ENCODE measurements at places on chromosomes 5 and 9.

GRCh38 chr9:129146441-129146941, 31.6 kb downstream of the IER5L start:
- no peak for DNase-seq

DNA sequence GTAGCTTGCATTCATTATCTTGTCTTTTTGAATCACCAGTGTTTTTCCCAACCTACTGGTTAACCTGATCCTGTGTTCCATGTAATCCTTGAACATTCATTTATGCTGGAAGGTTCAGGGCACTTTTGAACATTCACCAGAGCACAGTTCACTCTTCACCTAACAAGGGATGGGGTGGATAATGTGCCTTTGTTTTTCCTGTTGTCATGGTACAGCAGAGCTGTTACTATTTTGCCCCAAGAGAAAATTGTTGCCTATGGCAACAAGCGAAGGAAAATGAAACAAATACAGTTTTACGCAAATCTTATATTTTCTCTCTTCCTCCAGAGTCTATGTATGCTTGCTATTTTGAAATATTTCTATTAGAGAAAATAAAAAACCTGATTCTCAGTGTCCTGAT, 60.3 kb upstream of the RIOK2 start:
- DNase-seq = no peak

GRCh38 chr9:128361986-128362646, 9.1 kb upstream of the URM1 start:
- DNase-seq = peak; percentile 24

DNA sequence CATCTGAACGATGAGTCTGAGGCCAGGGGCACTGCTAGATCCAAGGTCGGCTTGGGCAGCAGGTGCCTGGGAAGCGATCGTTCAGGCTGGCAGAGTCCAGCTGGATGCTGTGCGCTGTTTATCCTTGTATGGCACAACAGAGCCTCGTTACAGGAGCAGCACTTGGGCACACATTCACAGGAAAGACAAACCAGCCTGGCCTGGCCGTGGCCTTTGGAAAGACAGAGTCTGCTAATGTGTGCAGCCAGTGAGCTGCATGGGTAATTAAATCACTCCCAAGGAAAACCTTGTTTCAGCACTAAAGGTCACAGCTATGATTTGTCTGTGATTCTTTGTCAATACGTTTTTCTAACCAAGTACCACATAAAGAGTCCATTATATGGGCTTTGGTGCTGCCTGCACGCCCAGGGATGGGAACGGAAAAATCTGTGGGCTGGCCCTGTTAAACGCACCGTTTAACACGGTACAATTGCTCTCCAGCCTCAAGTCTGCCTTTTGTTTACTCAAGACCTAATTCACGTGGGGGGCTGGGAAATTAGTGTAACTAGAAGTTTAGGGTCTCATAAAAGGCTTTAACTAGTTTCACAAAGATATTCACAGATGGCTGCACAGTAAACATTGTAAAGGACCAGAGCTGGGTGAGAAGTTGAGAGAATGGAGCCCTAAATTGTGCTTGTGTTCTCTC, 509.3 kb downstream of the KDM4C start:
- DNase-seq = no peak

DNA sequence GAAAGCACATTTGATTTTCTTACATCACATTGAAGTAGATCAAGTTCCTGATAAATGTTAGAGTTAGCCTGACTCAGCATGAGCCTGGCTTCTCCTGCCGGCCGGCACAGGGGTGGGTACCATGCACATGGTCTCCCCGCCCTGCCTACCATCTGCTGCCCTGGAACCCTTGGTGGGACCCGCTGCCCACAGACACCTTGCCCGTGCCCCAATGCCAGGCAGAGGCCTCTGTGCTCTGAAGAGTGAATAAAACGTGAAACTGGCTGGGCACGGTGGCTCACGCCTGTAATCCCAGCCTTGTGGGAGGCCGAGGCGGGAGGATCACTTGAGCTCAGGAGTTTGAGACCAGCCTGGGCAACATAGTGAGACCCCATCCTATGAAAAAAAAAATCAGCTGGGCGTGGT, 17.3 kb downstream of the EXD3 start:
- no peak for DNase-seq
